Ammon's horn (tissue), 1 donor: ENCODE measurements at places on chromosomes 12 and 14.

GRCh38 chr12:53160000-53160399 lies 20.5 kb upstream of the ZNF740 start:
- no peak for DNase-seq

GRCh38 chr14:78593949-78594348 lies 423.8 kb downstream of the NRXN3 start:
- peak; percentile 50 for DNase-seq

DNA sequence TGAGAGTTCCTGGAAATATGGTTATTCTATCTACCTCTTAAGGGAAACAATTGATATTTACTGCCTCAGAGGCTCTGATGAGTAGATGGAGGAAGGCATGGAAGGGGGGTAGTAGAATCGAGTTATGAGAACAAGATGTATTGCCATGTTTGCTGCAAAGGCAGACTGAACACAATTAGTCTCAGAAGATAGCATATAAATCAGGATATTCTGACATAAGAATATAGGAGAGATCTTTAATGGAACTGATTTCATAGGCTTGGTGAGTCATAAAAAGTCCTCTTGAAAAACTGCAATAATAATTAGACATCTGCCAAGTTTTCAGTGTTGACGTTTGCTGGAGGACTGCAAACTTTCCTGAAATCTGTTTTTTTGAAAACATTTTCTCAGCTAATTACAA lies 636.1 kb downstream of the TMTC2 start:
- no peak for DNase-seq

- DNase-seq = no peak
Measured at GRCh38 chr14:36905272-36905888, 243.7 kb downstream of the PAX9 start.

GRCh38 chr14:76767681-76768656 lies 6.7 kb downstream of the VASH1 start:
- peak; percentile 88 for DNase-seq

DNA sequence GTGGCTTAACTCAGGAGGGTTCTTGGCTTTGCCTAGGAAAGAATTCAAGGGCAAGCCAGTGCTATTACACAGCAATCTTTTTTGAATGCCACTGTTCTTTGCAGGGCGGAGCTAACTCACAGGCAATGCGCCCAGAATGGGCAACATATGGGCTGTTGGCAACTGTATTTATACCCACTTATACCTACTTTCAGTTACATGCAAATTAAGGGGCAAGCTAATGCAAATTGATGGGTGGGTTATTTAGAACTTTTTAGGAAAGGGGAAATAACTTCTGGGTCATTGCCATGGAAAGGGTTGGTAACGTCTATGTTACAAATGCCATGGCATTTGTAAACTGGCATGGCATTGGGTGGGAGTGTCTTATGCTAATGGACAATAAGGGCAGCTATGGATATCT lies 85.4 kb downstream of the C12orf50 start:
- DNase-seq = no peak

DNA sequence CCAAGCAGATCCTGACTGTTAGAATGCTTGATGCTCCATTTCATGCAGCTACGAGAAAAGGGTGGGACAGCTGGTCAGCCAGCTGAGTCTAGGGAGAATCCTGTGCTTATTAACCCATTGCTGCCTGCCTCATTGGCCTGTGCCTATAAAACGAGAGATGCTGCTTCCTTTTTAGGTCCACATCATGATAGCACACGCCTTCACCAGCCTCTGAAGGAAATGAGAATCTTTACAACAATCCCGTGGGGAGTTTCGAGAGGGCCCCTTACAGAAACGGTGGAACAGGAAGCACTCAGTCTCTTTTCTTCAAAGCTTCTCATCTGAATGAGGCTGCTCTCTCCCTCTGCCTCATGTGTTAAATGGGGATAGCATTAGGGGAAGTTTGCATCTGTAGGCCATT lies 147.3 kb upstream of the RFLNA start:
- no peak for DNase-seq

DNA sequence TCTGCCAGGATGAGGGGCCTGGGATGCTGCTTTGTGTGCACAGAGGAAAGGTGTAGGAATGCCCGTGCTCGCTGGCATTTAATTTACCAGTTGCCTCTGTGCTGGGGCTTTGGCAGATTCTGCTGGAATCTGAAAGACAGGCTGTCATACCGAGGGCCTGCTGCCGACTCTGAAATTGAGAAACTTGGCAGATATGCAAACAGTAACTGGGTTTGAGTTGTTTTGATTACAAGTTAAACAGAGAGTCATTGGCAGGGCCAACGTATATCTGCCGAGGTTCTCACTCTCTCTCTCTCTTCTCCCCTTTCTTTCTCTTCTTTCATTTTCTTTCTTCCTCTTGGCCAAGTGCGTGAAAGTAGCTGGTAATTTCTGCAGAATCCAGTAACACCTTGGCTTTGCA lies 618.7 kb downstream of the VRK1 start:
- DNase-seq = peak; percentile 10

GRCh38 chr12:65022421-65022820 lies 98.7 kb downstream of the WIF1 start:
- no peak for DNase-seq

- DNase-seq = no peak
Measured at GRCh38 chr14:68365228-68365627, 427.6 kb downstream of the ZFP36L1 start.

- DNase-seq = peak; percentile 51
Measured at GRCh38 chr12:122265886-122266229, 436 bp downstream of the VPS33A start.

DNA sequence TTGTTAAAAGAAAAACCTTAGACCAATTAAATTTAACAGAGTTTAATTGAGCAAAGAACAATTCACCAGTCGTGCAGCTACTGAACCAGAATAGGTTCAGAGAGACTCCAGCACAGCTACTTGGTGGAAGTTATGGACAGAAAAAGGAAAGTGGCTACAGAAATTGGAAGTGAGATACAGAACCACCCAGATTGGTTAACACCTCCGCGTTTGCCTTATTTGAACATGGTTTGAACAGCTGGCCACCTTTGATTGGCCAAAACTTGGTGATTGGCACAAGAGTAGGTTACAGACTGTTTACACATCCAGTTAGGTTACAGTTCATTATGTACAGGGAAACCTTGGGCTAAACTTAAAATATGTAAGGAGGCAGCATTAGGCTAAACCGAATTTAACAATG lies 54.9 kb downstream of the SRGAP1 start:
- no peak for DNase-seq

- no peak for DNase-seq
Measured at GRCh38 chr12:100545092-100545491, 28.4 kb upstream of the GAS2L3 start.

DNA sequence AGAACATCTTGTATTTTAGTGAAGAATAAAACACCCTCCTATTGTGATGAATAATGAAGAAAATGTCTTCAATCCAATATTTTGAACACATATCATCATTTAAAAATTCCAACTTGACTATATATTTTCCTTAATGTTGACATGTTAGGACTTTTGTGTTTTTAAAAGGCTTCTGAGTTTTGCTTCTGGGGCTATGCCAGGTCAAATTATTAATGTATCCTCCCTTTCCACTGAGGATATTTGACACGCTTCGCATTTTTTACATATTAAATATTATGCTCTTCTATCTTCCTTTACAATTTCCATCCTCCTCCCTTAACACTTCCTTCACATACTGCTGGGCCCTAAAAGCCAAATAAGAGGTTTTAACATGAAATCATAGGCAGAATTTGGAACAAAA lies 20.6 kb downstream of the RERG start:
- no peak for DNase-seq

- no peak for DNase-seq
Measured at GRCh38 chr12:132343294-132344004, 14.1 kb upstream of the GALNT9 start.
